Hepatocyte (in vitro differentiated cells): ENCODE measurements at places on chromosomes 11 and 22.

GRCh38 chr11:74438681-74439080, 28.7 kb downstream of the KCNE3 start:
- no peaks in the 10 kb centered on the region for H3K36me3 ChIP-seq
- peaks cover 16% of the 10 kb centered on the region for H3K4me1 ChIP-seq
- DNase-seq = no peak

DNA sequence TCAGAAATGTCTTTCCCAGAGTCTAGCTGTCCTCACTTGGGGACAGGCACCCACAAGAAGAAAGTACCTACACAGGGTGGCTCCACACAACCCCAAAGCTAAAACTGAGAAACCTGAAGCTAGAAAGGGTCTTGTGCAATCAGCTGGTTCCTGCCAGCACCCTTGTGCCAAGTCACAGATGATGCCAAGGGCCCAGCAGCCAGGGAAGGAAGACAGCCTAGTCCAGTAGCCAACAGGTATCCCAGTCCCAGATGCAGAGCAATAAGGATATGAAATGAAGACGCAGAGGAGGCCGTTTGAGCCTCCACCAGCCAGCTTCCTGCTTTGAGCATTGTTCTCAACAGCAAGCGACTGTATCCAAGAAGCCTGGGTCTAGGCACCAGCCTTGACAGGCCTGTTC, 6.1 kb downstream of the PLEKHA7 start:
- peaks cover 11% of the 10 kb centered on the region for H3K4me1 ChIP-seq
- H3K36me3 ChIP-seq = no peaks in the 10 kb centered on the region
- no peak overlapping the region for H3K4me3 ChIP-seq

GRCh38 chr11:130527636-130528297, 79.3 kb downstream of the ADAMTS15 start:
- no peaks in the 10 kb centered on the region for H3K36me3 ChIP-seq
- H3K27me3 ChIP-seq = no peaks in the 10 kb centered on the region
- H3K27ac ChIP-seq = no peak overlapping the region
- H3K4me1 ChIP-seq = peaks cover 24% of the 10 kb centered on the region

- H3K36me3 ChIP-seq = no peaks in the 10 kb centered on the region
- DNase-seq = no peak
- H3K27me3 ChIP-seq = no peaks in the 10 kb centered on the region
- no peak overlapping the region for H3K27ac ChIP-seq
- H3K4me1 ChIP-seq = no peaks in the 10 kb centered on the region
Observed at GRCh38 chr22:19097518-19097917, 24.7 kb downstream of the DGCR2 start.

DNA sequence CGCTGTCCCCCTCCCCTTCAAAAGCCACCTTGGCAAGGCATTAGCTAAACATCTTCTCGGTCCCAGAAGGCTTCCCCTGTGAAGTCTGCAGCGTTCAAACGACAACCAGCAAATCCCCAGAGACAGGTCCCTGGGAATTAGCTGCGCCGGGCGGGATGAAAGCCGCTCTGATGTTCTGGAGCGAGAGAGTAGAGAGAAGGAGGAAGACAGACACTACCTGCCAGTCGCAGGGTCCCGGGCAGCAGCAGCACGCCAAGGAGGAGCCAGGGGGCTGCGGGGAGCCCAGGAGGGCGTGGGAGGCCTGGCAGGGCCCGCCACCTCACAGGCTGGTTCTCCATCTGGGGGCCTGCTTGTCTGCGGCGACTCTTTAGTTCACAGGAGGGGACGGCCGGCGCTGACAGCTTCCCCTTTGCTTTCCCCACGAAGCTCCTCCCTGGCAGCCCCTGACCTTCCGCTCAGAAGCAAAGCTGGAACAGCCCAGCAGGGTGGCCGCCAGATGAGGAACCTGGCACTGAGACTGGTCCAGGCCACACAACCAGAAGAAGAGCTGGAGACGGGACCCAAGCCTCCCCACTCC, at the start of gene NFAM1:
Gene NFAM1, minus strand, starts transcription at position 384 of the 577 bp plus-strand sequence. Its CDS starts 46 bp downstream, at position 338.
- peaks cover 32% of the 10 kb centered on the region for H3K4me1 ChIP-seq
- no peak within 1 kb of the TSS for H3K4me3 ChIP-seq
- no peak for DNase-seq
- no peaks in the 10 kb centered on the region for H3K36me3 ChIP-seq

GRCh38 chr11:129612447-129612961, 203.1 kb upstream of the TMEM45B start:
- H3K27ac ChIP-seq = no peak overlapping the region
- H3K4me1 ChIP-seq = peaks cover 18% of the 10 kb centered on the region
- no peaks in the 10 kb centered on the region for H3K36me3 ChIP-seq
- no peak for DNase-seq
- H3K27me3 ChIP-seq = no peaks in the 10 kb centered on the region

GRCh38 chr11:100948936-100949335, 180.7 kb downstream of the PGR start:
- DNase-seq = no peak
- no peak overlapping the region for H3K4me3 ChIP-seq
- H3K36me3 ChIP-seq = no peaks in the 10 kb centered on the region
- no peaks in the 10 kb centered on the region for H3K4me1 ChIP-seq
- no peaks in the 10 kb centered on the region for H3K27me3 ChIP-seq
- no peak overlapping the region for H3K27ac ChIP-seq

GRCh38 chr11:8164746-8165145, 4.1 kb downstream of the RIC3 start:
- peaks cover 45% of the 10 kb centered on the region for H3K27me3 ChIP-seq
- peaks cover 3% of the 10 kb centered on the region for H3K4me1 ChIP-seq

GRCh38 chr11:18757811-18758210, 31.8 kb upstream of the IGSF22 start:
- DNase-seq = no peak
- H3K27me3 ChIP-seq = no peaks in the 10 kb centered on the region
- no peak overlapping the region for H3K27ac ChIP-seq
- H3K4me3 ChIP-seq = no peak overlapping the region
- no peaks in the 10 kb centered on the region for H3K36me3 ChIP-seq

GRCh38 chr11:46760429-46761128, 41.6 kb downstream of the F2 start:
- H3K36me3 ChIP-seq = peaks cover 3% of the 10 kb centered on the region
- no peak overlapping the region for H3K4me3 ChIP-seq
- H3K4me1 ChIP-seq = no peaks in the 10 kb centered on the region
- H3K27me3 ChIP-seq = no peaks in the 10 kb centered on the region

GRCh38 chr11:126886636-126887035, 113.9 kb downstream of the KIRREL3 start:
- no peak overlapping the region for H3K27ac ChIP-seq
- no peak overlapping the region for H3K4me3 ChIP-seq
- no peaks in the 10 kb centered on the region for H3K27me3 ChIP-seq
- no peaks in the 10 kb centered on the region for H3K4me1 ChIP-seq

GRCh38 chr11:70725739-70726138, 327.4 kb downstream of the CTTN start:
- no peak overlapping the region for H3K4me3 ChIP-seq
- no peaks in the 10 kb centered on the region for H3K36me3 ChIP-seq
- no peaks in the 10 kb centered on the region for H3K4me1 ChIP-seq
- no peak overlapping the region for H3K27ac ChIP-seq

DNA sequence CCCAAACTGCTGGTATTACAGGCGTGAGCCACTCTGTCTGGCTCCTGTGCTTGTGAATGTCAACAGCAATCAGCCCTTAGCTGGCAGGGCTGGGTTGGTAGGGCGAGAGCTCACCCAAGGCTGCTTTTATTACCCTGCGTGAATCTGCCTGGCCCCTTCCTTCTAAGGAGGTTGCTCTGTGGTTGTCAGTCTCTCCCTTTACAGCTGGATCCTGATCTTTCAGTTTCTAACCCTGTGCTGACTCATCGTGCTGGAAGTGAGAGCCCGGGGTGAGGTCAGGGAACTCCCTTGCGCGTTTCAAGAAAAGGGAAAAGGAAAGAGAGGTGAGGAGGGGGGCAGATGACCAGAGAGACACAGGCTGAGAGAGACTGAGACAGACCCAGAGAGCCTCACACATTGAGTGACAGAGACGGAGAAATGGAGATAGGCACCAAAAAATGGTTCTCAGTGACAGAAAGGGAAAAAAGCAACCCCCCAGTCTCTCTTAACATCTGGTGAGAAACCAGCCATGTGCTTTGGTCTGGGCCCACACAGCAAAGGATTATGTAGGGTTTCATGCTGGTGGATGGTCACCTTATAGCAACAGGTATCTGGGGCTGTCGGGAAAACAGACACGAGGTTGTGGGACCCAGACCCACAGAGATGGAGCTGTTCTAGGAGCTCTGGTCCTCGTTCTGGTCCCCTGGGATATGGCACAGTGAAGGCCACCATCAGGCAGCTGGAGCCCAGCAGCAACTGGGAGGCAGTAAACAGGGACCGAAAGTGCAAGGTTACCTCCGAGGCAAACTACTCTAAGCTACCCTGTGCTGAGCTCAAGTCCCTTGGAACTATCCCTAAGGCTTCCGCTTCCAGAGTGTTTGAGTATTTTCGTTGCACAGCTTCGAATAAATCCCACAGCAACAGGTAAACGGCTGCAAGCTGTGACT, 2.5 kb downstream of the TCN2 start:
- peak; percentile 85 for DNase-seq
- H3K27ac ChIP-seq = peak overlapping the region; percentile 97
- H3K36me3 ChIP-seq = no peaks in the 10 kb centered on the region
- no peak overlapping the region for H3K4me3 ChIP-seq
- no peaks in the 10 kb centered on the region for H3K27me3 ChIP-seq
- peaks cover 39% of the 10 kb centered on the region for H3K4me1 ChIP-seq

- DNase-seq = peak; percentile 46
- H3K36me3 ChIP-seq = no peaks in the 10 kb centered on the region
- H3K27ac ChIP-seq = peak overlapping the region; percentile 83
- peaks cover 66% of the 10 kb centered on the region for H3K4me1 ChIP-seq
Observed at GRCh38 chr11:27203077-27203647, 159.9 kb downstream of the CCDC34 start.

- DNase-seq = no peak
- peak overlapping the region; percentile 89 for H3K27ac ChIP-seq
- H3K4me3 ChIP-seq = no peak overlapping the region
- peaks cover 37% of the 10 kb centered on the region for H3K4me1 ChIP-seq
- H3K27me3 ChIP-seq = no peaks in the 10 kb centered on the region
Observed at GRCh38 chr11:130180896-130181294, 21.3 kb downstream of the ST14 start.

DNA sequence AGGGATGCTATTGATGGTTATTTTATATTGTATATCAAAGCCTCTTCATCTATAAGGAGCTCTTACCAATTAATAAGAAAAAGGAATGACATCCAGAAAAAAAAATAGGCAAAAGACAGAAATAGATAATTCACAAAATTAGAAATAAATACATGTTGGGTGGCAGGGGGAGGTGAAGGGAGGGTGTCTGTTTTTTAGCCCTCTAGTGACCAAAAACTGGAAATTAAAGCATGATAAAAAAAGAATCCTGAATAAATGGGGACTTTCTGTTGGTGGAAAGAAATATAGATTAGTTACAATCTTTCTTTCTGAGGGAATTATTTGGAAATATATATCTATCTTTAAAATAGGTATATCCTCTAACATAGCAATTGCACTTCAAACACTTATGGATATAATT, 42.0 kb upstream of the TTC36 start:
- H3K27ac ChIP-seq = no peak overlapping the region
- no peak overlapping the region for H3K4me3 ChIP-seq
- no peaks in the 10 kb centered on the region for H3K36me3 ChIP-seq
- H3K27me3 ChIP-seq = no peaks in the 10 kb centered on the region

DNA sequence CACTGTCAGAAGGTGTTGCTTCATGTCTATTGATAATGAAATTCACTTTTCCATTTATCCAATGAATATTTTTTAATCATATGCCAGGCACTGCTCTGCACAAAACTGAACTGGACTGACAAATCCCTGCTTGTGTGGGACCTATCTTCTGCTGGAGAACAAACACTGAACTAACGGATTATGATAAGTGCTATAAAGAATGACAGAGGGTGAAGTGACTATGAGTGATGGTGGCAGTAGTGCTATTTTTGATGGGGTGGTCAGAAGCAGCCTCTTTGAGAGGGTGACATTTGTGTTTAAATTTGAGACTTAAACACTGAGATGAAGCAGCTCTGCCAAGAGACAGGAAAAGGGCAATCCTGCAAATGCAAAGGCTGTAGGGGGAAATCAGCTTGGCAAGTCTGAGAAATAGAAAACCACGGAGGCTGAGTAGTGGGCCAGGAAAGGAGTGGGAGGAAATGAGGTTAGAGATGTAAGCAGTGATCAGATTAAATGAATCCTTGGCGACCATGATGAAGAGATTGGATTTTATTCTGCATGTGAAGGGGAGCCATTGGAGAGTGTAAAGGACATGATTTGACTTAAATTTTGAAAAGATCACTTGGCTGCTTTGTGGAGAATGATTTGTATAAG, 6.0 kb downstream of the TBCEL start:
- H3K4me1 ChIP-seq = peaks cover 10% of the 10 kb centered on the region
- H3K36me3 ChIP-seq = no peaks in the 10 kb centered on the region
- no peak overlapping the region for H3K27ac ChIP-seq

- no peak for DNase-seq
- H3K27me3 ChIP-seq = no peaks in the 10 kb centered on the region
- H3K36me3 ChIP-seq = no peaks in the 10 kb centered on the region
- H3K4me3 ChIP-seq = no peak overlapping the region
- H3K27ac ChIP-seq = no peak overlapping the region
- H3K4me1 ChIP-seq = no peaks in the 10 kb centered on the region
Observed at GRCh38 chr11:1117992-1118391, 39.8 kb upstream of the MUC5AC start.

GRCh38 chr22:37817705-37818408, 5.3 kb upstream of the GALR3 start:
- peak overlapping the region; percentile 83 for H3K27ac ChIP-seq
- H3K36me3 ChIP-seq = no peaks in the 10 kb centered on the region
- H3K4me3 ChIP-seq = no peak overlapping the region
- DNase-seq = peak; percentile 92
- peaks cover 15% of the 10 kb centered on the region for H3K4me1 ChIP-seq

DNA sequence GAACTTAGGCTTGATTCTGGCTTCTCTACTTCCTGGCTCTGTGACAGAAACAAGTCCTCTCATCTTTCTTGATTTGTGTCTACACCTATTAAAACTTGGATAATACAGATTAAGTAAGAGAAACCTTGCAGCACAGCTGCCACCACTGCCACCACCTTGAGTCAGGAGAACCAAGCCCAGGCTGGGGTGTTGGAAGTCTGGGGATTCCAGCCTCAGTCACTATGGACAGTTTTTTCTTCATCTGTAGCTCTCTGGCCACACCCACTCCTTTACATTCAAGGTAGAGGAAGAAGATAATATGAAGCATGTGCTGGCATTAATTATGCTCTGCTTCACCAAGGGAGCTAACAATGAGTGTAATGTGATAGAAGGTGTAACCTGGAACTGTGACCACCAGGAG, 75.7 kb downstream of the RELT start:
- no peaks in the 10 kb centered on the region for H3K4me1 ChIP-seq
- H3K4me3 ChIP-seq = no peak overlapping the region
- H3K36me3 ChIP-seq = no peaks in the 10 kb centered on the region
